ENCODE measurements at places on chromosomes 5 and 9. TPM values are rescaled to one million over a fixed set of nuclear protein-coding genes. Genes with fewer than 3 reads are reported as not detected.

Gene CER1
- not detected for total RNA-seq

Gene WNT8A
- total RNA-seq = not detected

Gene RGMB
- total RNA-seq = 9.3 TPM

Gene HTR1A
- not detected for total RNA-seq

Gene PKD2L2
- not detected for total RNA-seq

Gene PCSK5
- 0.92 TPM for total RNA-seq
